ENCODE measurements at places on chromosomes 16 and 17. TPM values are rescaled to one million over a fixed set of nuclear protein-coding genes. Genes with fewer than 3 reads are reported as not detected.

GRCh38 chr16:12231666-12232065, 255.1 kb downstream of the SNX29 start:
- DNase-seq, result no peak

- DNase-seq, result no peak
These were observed 3.1 kb upstream of the TBCD start for GRCh38 chr17:82748756-82749155.

Gene RUNDC3A
- 1.7 TPM for polyA plus RNA-seq

DNA sequence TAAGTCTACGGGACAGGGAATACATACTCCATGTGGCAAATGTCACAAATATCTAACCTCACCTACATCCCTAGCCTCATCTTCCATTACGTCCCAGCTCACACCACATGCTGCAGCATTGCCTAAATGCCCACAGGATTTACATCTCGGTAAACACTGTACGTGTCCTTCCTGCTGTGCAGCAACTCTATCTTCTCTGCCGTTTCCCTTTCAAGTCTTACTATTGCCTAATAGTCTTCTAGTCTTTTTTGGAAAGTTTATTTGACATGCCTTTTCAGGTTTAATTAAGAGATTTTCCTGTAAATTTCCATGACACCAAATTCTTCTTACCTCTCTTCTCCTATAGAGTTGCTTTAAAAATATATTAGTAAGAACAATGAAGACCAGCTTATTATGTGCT, 120.5 kb downstream of the HS3ST4 start:
- DNase-seq, result no peak

Gene TOM1L1
- polyA plus RNA-seq, result 97.5 TPM

Data from renal pelvis (tissue), 12 donors.